Stimulated activated CD4-positive, alpha-beta T cell treated with anti-CD3 and anti-CD28 coated beads, Interleukin-12 subunit alpha, Interleukin-12 subunit beta, amount 100 ng/mL, for 48 hours (primary cell): ENCODE measurements at places on chromosomes 12 and 14.

GRCh38 chr14:75175677-75176141 lies 703 bp downstream of the TMED10 start:
- DNase-seq = no peak

GRCh38 chr12:55142669-55143565 lies 16.7 kb downstream of the OR9K2 start:
- DNase-seq = peak; percentile 42

DNA sequence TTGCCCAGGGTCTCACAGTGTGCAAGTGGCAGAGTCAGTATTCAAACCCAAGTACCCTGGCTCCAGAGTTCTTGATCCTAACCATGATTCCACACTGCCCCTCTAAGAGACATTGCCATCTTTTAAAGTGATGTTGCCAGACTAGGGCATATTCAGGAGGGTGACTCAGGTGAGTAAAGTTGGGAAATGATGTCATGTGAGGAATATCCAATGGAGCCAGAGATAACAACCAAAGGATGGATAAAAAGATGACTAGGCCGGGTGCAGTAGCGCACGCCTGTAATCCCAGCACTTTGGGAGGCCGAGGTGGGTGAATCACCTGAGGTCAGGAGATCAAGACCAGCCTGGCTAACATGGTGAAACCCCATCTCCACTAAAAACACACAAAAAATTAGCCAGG lies 85.6 kb downstream of the SMOC1 start:
- DNase-seq = no peak

DNA sequence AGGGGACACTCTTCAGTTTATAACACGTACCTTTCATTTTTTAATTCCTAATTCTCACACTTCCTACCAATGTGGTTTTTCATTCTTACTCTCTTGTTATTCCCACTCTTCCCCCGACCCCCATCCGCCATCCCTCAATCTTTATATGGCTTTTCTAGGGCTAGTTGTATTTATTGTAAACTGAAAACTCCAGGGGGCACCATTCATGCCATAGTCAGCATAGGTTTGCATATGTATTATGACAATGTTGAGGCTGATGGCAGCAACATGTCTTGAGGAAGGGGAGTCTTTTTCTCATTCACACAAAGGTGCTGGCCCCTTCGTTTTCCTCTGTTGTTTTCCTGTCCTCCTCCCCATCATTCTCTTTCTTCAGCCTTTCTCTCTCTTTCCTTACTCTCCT lies 27.7 kb upstream of the LTA4H start:
- DNase-seq = peak; percentile 19
